T47D (cell line): ENCODE measurements at places on chromosomes 16 and 17.

DNA sequence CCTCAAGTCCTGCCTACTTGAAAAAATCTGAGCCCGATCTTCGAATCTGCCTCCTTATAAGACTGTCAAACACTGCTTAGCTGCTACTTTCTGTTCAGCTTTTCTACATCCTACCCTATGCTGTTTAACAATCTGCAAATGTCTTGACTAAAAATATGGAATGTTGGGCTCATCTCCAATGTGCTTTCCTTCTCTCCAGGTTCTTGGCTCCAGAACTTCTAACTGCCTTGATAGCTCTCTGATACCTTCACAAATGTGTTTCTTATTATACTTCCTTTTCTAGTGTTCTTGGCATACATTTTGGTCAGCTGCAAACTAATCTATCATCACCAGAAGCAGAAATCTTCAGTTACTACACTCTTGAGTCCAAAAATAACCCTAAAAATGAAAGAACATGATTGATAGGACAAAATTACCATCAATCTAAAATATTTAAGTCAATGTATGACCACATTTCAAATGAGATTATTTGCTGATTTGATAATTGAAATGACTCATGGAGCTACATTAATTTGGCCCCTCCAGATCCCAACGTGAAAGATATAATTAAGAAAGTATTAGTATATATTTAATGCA, 372.3 kb upstream of the MON1B start:
- no peak for DNase-seq

- DNase-seq, result no peak
These were observed 129.4 kb upstream of the ANKFN1 start for GRCh38 chr17:56023851-56024250.

- no peak for DNase-seq
These were observed 11.3 kb downstream of the TMC6 start for GRCh38 chr17:78117027-78117981.

GRCh38 chr17:50499721-50500120, 8.5 kb upstream of the MYCBPAP start:
- no peak for DNase-seq

DNA sequence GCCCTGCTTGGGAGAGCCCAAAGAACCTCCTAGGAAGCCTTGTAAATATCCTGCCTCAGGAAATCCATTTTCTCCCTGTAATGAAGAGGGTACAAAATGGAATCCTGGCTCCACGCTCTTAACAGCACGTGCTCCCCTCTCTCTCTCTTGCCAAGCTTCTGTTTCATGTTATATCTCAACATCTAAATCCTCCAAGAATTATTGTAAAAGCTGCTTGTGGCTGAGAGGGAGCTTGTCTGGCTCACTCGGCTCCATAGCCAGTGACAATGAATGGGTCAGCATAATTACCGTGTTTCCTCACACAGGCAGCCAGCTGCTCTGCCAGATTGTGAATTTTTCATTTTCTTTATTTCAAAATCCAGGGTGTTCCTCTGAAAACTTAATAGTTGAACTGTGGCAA, 317.8 kb downstream of the RBFOX1 start:
- no peak for DNase-seq

DNA sequence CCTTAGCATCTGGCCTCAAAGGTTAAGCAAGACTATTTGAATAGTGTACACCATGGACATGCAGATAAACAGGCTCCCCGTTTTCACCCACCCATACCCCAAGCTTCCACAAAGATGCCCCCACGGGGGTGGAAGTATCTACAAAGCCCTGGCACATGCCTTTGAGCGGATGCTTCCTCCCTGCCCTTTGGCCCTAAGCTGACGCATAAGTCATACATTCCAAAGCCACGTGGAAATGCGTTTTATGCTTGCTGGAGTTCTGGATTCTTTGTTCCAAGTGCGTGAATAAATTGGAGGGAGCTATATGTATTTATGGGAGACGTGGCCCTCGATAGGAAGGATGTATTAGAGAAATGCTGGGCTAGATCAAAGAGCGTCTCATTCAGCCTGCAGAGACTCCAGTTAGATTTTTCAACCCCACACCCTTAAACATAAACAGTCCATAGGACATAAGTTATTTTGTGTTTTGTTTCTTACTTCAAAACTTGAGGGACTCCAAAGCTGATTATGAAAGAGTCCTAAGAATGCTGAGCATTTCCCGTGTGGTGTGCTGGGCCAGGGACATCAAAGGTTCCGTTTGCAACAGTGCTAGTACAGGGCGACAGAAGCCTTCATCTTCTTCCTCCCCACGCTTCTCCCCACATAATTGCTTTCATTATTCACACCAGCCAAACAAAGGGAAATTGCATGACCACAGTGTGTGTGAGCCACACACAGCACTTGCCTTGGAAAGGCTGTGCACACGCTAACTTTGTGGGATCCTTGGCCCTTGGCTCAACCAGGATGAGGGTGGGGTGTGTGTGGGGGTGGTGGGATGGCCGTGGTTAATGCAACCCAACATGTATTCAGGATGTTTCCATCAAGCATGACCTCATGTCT, 73.6 kb downstream of the WIPI1 start:
- DNase-seq, result no peak

- DNase-seq, result no peak
These were observed 24.8 kb downstream of the RANBP10 start for GRCh38 chr16:67781565-67781921.

GRCh38 chr17:79062691-79063090, 11.9 kb upstream of the ENGASE start:
- DNase-seq, result no peak

DNA sequence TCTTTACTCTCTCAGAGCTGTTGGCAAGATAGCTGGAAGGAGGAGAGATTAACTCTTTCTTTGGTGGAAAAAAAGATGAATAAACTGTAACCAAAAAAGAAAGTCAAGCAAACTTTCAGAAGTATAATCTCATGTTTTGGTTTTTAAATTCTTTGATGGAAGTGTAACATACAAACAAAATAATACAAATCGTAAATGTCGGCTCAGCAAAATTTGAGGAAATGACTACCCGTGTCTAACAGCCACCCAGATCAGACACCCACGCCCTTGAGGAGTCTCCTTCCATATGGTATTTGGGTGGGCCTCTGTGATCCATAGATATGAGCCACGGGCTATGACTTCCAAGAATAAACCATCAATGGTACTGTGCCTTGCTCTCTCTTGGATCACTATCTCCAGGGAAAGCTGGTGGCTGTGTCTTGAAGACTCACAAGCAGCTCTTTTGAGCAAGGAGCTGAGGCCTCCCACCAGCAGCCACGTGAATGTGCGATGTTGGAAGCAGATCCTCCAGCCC, 9.6 kb upstream of the CD300C start:
- no peak for DNase-seq

DNA sequence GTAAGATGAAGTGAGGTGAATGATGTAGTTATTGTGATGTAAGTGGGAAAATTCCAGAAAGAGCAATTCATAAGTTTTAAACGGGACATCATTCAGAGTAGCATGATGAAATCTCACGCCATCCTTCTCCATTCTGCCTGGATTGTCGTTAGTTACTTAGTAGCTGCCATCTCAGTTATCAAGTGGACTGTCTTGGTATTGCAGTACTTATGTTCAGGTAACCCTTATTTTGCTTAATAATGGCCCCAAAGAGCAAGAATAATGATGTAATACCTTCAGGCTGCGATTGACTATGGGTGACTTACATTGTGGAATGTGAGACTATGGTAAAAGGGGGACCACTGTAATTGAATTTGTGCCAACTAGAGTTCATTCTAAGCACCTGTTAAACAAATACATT, 234.1 kb upstream of the TOM1L1 start:
- no peak for DNase-seq

- DNase-seq, result no peak
These were observed 401 bp downstream of the ARL16 start for GRCh38 chr17:81683208-81683583.

GRCh38 chr16:66435896-66436295, 8.8 kb downstream of the BEAN1 start:
- no peak for DNase-seq

GRCh38 chr17:74466111-74466827, at the start of gene CD300A:
TSS of gene CD300A (plus strand) at chr17:74466634. CDS start at chr17:74466704, 70 bp downstream.
- no peak for DNase-seq

GRCh38 chr16:87337262-87337771, 20.1 kb upstream of the C16orf95 start:
- DNase-seq, result no peak

- no peak for DNase-seq
These were observed 26.3 kb downstream of the ZC3H18 start for GRCh38 chr16:88596483-88596882.

- no peak for DNase-seq
These were observed 825.4 kb downstream of the KCNJ18 start for GRCh38 chr17:22517716-22518115.

DNA sequence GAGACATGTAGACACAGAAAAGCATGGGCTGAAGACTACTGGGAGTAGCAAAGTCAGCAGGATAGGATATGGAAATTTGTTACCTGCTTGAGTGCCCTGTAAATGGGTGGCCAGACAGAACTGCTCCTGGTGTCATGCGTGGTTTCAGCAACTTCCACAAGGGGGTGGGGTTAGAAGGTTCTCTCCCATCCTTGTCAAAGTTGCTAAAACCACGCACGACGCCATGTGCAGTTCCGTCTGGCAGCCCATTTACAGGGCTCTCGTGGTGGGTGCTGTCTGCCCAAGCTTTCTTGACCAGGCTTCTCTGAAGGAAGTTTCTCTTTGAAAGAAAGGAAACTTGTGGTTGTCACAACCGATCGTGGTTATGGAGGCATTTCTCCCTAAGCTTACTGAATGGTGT, 6.9 kb upstream of the DBNDD1 start:
- no peak for DNase-seq

DNA sequence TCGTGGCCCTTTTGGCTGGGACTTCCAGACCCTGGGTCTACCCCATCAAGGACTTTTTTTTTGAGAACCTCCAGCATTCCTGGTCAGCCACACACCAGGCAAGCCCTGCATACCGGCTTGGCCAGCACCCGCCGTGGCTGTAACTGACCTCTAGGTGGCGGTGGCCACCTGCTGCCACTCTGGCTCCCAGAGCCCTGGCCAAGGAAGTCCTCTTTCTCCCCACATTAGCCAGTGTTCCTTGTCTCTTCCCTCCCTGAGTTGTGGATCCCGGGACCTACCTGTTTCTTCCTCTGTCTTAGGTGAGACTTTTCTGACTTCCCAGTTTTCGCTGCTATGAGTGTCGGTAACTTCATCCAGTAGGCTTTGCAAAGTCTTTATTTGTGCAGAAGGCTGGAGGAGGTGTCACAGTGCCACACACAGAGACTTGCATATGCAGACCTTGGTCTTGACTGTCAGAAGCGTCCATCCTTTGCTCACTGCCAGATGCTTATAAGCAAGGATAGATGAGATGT, 348.3 kb downstream of the CPPED1 start:
- peak; percentile 33 for DNase-seq

DNA sequence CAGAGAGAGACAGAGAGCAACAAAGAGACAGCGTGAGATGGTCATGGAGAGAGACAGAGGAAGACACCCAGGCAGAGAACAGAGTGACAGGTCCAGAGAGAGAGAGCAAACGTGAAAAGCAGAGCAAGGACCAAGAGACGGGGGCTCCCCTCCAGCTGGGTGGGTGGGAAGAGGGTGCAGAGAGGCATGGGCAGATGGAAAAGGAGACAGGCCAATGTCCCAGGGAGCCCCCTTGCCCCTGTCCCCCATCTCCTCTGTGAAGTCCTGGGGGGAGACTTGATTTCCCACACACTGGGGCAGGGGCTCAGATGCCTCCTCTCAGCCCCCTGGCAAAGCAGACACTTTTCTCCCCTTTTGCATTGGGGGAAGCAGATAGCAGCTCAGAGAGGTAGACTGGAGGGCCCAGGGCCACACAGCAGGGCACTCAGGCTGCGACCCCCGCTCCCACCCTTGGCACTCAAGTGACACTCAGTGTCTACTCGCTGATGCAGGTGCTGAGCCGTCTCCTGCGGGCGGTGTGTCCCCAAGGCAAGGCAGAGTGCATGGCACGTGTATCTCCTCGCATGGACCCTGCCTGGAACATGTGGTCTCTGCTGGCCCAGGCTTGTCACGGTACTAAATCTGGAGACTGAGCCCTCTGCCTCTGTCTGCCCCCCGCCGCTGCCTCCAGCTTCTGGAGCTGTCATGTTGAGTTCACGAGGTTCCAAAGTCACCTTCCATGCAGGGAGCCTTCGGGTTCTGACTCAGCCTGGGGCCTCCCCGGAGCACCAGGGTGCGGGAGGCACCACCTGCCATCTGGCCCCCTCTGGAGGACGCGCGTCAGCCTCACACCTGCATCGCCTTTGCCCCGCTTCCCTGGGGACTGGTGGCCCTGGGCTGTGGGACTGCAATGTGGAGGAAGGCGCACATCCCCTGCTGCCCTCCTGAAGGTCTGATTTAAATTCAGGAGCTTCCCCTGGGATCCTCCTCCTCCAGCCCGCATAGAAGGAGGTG, 215.9 kb upstream of the GSE1 start:
- peak; percentile 60 for DNase-seq

GRCh38 chr17:16443511-16444257, 28.3 kb downstream of the TRPV2 start:
- DNase-seq, result no peak

DNA sequence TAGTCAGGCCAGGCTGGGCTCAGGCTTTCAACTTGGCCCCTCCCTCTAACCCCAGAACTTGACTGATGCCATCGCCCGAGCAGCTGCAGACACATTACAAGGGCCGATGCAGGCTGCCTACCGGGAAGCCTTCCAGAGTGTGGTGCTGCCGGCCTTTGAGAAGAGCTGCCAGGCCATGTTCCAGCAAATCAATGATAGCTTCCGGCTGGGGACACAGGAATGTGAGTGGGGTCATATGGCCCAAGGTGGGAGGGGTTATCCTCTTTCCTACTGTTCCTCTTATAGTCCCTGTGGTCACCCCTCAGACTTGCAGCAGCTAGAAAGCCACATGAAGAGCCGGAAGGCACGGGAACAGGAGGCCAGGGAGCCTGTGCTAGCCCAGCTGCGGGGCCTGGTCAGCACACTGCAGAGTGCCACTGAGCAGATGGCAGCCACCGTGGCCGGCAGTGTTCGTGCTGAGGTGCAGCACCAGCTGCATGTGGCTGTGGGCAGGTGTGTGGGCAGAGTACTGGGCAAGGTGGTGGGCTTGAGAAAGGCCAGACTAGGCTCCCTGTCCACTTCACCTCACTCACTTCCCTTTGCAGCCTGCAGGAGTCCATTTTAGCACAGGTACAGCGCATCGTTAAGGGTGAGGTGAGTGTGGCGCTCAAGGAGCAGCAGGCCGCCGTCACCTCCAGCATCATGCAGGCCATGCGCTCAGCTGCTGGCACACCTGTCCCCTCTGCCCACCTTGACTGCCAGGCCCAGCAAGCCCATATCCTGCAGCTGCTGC, 2.1 kb upstream of the NRN1L start:
- DNase-seq, result no peak

- DNase-seq, result no peak
These were observed 390.4 kb downstream of the SOX9 start for GRCh38 chr17:72511242-72511641.

DNA sequence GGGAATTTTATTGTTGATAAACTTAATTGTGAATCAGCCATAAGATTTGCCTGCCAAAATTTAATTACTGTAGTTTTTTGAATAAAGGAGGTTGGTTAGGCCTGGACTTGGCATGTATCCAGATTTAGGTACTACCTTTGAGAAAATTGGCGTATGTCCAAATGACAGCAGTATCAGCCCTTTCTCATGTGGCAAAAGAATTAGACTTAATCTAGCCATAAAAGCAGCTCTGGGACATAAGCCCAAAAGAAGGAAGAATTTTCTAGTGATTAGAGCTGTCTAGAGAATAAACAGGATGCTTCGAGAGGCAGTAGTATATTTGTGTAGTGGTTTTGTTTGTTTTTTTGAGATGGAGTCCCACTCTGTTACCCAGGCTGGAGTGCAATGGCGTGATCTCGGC, 27.7 kb downstream of the PPM1E start:
- DNase-seq, result no peak
